ENCODE measurements at places on chromosomes 6 and 20.

- peak; percentile 5 for DNase-seq
These were observed 6.3 kb downstream of the OR2A4 start for GRCh38 chr6:131694832-131695426.

DNA sequence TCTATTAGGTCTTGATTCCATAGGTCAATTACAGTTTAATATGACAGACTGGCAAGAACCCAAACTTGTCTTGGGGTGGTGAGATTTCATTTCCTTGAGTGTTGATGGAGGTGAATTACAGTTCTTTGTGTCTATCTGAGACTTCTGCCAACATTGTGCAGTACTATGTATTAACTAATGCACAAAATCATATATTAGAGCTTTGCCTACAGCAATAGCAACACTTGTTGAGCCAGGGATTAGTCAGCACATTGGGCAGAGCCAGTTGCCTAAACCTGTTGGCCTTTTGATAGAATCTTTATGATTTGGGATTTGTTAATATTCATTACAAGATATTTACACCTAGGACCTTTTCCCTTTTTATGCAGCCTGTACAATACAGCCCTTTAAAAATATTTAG is 135.3 kb upstream of the CENPW start:
- DNase-seq: no peak

GRCh38 chr6:3741477-3741871 is 10.0 kb downstream of the PXDC1 start:
- DNase-seq: no peak

- DNase-seq: no peak
These were observed 12.7 kb downstream of the DPPA5 start for GRCh38 chr6:73341335-73341734.

- no peak for DNase-seq
These were observed 1.7 kb upstream of the DSTN start for GRCh38 chr20:17568045-17568788.

DNA sequence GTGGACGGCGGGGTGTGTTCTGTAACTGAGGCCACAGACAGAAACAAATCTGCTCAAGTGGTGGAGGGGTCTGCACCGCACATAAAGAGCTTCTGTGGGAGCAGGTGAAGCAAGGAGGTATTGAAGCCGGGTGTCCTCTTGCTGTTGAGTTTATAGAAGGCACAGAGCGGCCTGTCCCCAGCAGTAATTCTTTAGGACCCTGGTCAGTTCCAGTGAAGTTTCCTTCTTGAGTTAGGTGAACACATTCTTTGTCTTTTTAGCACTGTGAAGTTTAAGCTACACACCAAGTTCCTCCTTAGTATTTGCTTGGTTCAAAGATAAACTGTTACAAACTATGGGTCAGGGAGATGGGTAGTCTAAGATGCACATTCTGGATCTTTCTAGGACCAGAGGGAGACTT is 6.1 kb downstream of the PRDM1 start:
- no peak for DNase-seq

DNA sequence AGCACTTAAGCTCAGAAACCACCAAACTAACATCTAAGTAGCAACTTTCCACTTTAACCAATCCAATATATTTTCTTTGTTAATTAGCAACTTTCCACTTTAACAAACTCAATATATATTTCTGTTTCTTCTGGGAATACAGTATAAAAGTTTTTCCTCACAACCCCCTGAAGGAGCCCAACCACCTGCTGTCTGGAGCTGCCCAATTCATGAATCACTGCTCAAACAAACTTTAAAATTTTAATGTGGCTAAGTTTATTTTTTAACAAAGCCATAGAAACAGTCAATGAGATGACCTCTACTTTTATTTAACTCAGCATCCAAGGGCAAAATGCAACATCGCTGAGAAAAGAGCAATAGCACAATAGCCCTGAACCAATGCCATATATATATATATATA is 500.1 kb downstream of the EPM2A start:
- no peak for DNase-seq

- DNase-seq: no peak
These were observed 108.0 kb upstream of the MOCS1 start for GRCh38 chr6:40042232-40042631.
